ENCODE measurements at places on chromosomes 12 and 14. TPM values are rescaled to one million over a fixed set of nuclear protein-coding genes. Genes with fewer than 3 reads are reported as not detected.

The CAPZA3 gene
- total RNA-seq = not detected

The LYZ gene
- 104 TPM for total RNA-seq

The BIN2 gene
- 4.2 TPM for total RNA-seq

The RTL1 gene
- total RNA-seq = 0.49 TPM

The LUM gene
- 312 TPM for total RNA-seq

The PLEKHD1 gene
- total RNA-seq = 2.0 TPM

The TTC9 gene
- 8.9 TPM for total RNA-seq

The P2RX2 gene
- not detected for total RNA-seq

The NPFF gene
- not detected for total RNA-seq
